ENCODE measurements at places on chromosomes 16 and 17.

- DNase-seq, result no peak
Measured at GRCh38 chr17:53924530-53925455, 102.1 kb downstream of the KIF2B start.

DNA sequence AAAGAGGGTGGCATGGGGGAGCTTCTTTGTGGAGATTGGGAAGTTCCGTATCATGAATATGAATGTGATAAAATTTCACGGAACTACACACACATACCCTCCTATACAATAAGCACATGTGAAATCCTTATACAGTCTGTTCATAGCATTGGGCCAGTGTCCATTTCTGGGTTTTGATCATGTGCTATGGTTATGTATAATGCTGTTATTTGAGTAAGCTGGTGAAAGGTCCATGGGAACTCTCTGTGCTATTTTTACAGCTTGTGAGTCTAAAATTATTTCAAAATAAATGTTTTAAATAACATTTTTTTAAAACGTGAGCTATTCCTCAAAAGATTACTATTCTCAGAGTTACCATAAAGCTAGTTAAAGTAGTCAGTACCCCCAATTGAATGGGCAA lies 205.2 kb upstream of the CACNG5 start:
- DNase-seq, result no peak

DNA sequence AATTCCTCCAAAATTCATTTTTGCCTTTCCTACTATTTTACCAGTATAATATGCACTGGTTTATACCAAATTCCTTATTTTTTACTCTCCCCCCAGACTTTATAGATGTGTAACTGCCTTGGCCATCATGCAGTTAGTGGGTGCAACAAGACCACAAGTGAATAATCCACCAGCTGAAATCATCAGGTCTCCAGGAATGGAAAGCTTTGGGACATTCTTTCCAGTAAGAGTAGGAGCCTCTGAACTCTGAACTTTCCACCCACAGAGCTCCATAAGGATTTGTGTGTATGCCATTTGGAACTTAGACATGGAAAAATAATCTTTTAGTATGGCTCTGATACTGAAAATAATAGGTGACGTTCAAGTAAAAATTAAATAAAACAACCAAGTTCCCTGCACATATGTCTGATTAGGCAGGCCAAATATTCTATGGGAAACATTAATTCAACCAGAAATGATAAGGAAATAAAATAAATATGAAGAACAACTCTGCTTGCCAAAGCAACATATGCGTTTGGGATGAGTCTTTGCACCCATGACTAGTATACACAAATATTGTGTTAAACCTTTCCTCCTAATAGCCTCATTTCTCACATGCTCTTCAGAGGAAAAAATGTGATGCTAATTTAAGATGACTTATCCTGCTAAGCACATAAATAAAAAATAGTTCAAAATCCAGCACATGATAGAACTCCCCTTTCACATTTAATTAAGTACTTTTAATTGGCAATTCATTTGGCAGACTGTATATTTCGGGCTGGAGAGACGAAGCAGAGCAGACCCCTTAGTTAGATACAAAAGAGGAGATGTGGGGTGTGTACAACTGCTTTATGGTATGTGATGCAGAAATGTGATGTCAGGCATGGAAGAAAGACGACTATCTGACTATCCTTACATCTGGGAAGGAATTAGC lies 11.6 kb upstream of the LYRM9 start:
- no peak for DNase-seq

DNA sequence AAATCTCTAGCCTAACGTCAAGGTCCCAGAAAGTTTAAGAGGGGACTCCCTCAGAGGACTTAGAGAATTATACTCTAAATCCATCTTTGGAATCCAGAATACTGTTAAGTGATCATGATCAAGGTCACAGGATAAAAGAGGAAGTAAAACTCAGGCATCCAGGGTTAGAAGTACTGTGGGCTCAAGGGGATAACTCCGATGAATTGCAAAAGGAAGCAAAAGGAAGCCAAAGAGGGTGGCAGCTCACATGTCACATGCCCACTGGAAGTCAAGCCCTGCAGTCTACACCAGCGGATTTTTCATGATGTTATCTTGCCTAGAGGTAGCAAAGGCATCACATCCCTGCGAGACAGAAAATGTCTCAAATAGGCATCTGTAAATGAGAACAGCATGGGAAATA lies 3.8 kb downstream of the ZNF821 start:
- no peak for DNase-seq

GRCh38 chr17:413706-414380 lies 61.2 kb upstream of the RPH3AL start:
- peak; percentile 30 for DNase-seq

DNA sequence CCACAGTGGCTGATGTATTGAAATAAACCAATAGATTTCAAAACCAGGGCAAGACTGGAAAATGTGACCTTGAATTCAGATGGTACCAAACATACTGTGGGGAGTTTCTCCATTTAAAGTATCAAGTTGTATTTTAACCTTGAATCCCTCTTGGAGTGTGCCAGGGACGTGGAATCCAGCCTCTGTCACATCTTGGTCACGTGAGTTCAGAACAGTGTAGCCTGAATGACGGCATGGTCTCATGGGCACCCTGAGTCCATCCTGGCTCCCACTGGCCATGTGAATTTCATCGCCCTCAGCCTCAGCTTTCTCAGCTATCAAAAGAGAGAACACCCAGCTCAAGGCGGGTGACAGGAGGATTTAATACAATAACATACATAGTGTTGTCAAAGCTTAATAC lies 6.8 kb downstream of the ZNF771 start:
- DNase-seq, result no peak

- DNase-seq, result no peak
Measured at GRCh38 chr16:50946098-50946497, 204.2 kb downstream of the CYLD start.

DNA sequence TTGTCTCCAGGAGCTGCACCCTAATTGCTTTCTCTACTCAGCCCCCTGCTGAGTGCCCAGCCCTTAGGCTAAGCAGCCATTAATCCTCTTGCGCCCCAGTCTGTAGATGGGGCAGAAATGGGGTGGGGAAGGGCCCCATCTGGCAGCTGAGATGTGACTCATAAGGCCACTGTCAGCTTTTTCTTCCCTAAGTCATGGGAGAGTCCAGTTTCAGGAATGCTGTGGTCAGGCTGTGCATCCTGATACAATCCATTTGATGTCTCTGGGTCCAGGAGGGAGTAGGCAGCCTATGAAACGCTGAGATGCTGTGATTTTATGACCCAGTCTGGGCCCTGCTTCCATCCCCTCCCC lies 12.3 kb downstream of the PLXDC1 start:
- DNase-seq, result no peak

DNA sequence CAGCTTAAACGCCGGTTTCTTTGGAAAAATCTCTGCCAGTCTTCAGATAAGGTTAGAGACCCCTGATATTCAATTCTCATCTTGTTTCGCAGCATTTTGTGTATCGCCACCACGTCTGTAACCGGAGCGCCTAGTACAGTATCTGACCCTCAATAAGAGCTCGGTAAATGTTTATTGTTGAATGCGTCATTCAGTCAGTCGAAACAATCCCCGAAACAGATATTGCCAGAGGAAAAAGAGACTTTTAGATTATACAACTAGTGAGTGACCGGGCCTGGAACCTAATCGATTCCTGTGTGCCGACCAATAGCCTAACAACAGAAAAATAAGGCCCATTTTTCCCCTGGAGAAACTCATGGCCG lies 626 bp downstream of the PELP1 start:
- DNase-seq, result no peak

DNA sequence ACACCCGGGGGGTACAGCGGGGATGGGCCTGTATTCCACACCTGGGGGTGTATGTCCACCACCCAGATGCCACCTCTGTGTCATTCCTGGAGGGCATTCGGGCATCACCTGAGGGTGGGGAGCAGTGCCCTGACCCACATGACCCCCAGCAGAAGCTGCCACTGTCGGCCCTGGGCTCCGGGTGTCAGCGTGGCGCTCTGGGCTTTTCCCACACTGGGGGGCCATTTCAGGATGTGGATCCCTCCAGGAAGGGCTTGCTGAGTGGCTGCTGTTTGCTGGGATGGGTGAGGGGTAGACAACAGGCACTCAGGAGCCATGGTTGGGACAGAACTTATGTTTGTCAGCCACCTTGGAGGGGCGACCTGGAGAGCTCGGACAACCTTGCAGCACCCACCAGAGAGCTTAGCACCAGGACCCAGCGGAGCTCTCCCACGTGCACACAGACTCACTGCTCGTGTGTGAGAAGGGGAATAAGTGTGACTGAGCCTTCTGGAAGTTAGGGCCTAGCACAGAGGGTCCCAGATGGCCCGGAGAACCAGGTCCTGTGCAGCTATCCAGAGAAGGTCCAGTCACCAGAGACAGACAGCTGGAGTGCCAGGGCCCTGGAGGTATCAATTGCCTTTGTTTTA lies 102.7 kb downstream of the METRNL start:
- DNase-seq, result no peak

DNA sequence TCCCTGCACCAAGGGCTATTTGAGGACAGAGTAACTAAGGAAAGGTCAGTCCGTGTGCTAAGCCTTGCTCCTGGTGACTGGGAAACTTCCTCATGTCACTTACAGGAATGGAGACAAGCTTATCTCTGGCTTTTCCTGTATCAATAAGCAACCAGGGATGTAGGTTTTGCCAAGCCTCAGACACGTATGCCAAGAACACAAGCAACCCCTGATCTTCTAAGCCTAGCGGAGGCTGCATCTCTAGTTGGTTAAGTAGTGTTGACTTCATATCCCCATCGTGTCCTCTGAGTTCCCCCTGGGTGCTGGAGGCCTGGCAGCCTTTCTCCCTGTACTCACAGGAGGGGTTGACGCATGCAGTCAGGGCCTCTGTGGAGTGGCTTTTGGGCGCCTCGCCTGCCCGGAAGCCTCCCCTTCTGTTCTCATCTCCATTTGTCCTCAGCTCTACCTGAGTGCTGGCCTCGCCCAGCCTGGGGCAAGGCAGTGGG lies 1.4 kb upstream of the C1QTNF1 start:
- no peak for DNase-seq

DNA sequence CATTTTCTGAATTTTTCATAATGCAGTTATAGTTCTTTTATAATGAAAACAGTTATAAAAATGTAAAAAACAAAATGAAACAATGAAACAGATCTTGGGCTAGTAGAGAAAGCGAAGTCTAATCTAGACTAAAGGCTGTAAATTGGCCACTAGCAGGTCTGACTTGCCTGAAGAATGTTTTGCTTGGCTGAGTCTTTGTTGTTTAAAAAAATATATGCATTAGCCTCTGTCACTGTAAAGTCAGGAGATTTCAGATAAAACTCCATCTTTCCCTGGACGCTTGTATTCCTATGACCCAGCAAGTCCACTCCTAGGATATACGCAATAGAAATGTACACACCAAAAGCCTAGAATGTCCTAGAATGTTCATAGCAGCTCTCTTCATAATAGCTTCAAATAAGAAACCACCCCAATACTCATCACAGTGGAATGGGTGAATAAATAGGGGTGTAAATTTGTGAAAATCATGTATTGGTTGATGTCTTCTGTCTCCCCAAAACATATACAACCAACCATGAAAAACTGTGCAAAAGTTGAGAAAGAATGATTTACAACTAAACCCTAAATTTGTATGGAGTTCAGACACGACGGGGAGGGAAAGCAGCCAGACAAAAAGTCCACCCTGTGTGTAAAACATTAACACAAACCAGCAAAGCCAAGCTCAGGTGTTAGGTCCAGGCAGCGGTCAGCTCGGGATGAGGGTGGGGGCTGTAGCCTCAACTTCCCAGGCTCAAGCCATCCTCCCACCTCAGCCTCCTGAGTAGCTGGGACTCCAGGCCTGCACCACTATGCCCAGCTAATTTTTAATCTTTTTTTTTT lies 37.7 kb upstream of the MEAK7 start:
- DNase-seq, result no peak

DNA sequence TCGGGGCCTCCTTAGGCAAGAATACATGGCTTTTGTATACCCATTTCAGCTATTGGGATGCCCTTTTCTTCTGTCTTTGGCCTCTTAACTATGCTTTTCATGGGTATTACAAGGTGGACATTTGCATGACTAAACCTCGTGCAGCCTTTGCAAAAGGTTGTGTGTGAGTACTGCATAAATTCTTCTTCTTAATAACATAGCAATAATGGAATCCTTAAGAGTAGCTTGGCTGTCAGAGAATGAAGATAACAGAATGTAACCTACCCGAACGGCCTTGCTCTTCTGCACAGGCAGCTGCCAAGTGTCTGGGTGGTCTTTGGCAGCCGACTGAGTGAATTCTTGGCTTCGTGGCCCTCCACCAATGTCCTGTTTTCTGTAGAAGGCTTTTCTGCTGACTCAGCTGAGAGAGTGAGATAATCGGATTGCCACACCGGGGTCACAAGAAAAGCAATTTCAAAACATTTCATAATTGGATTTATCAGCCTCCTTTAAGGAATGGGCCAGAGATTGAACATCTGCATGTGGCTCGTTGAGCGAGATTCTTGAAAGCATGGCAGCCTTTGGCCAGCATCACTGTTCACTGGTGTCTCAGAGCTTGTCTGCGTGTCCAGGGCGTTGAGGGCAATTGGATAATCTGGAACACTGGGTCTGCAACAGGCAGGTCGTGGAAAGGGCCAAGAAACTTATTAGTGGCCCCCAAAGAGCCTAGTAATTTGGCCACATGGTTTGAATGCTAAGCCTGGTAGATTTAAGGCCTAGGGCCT lies 13.4 kb downstream of the IRF8 start:
- no peak for DNase-seq

GRCh38 chr17:35891269-35891668 lies 11.1 kb upstream of the CCL5 start:
- no peak for DNase-seq

GRCh38 chr16:27838536-27839175 lies 224.9 kb downstream of the GSG1L start:
- no peak for DNase-seq

- DNase-seq, result no peak
Measured at GRCh38 chr17:77428749-77429368, 288.1 kb downstream of the SEC14L1 start.

GRCh38 chr16:83070416-83071209 lies 443.8 kb downstream of the CDH13 start:
- DNase-seq, result no peak

GRCh38 chr17:43772877-43773648 lies 5.7 kb downstream of the DUSP3 start:
- no peak for DNase-seq

- no peak for DNase-seq
Measured at GRCh38 chr17:80099291-80100034, 1.9 kb upstream of the GAA start.

- DNase-seq, result no peak
Measured at GRCh38 chr16:86345516-86345915, 164.8 kb upstream of the FOXF1 start.

- DNase-seq, result no peak
Measured at GRCh38 chr17:33292201-33292980, 704 bp downstream of the ASIC2 start.

DNA sequence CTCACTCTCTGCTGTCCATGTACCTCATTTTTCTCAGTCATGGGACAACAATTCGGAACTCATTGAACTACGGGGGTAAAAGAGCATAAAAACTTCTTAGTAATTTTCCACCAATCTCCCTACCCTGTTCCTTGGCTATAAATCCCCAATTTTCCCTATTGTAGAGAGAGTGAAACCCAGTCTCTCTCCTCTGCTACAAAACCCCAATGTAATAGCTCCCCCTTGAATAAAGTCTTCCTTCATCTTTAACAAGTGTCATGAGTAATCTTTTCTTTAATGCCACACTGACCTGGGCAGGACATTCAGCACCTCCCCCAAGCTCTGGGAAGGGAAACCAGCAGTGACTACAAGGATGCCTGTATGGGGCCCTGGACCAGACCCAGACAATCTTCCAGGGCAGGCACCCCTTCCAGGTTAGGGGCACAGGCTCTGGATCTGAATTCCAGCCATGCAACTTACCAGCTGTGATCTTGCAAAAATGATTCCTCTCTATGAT lies 10.2 kb upstream of the EIF1 start:
- no peak for DNase-seq

GRCh38 chr17:66114609-66115008 lies 77.3 kb downstream of the CEP112 start:
- DNase-seq, result no peak
